NCI-H1105 (cell line): ENCODE measurements at places on chromosomes 3 and 15.

DNA sequence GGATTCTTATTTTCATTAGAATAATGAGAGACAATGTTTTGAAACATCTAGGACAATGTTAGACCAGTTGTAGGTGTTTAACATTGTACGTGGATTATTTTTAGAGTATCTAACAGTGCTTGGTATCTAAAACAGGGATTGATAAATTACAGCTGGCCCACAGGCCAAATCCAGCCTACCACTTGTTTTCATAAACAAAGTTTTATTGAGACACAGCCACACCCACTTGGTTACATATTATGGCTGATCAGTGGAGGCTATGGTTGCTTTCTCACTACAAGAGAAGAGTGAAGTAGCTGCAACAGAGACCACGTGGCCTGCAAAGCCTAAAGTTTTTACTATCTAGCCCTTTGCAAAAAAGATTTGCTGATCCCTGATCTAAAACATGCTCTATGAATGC, 223.1 kb upstream of the CTNNB1 start:
- DNase-seq, result no peak

GRCh38 chr3:31132132-31132769, 237.8 kb upstream of the GADL1 start:
- no peak for DNase-seq

DNA sequence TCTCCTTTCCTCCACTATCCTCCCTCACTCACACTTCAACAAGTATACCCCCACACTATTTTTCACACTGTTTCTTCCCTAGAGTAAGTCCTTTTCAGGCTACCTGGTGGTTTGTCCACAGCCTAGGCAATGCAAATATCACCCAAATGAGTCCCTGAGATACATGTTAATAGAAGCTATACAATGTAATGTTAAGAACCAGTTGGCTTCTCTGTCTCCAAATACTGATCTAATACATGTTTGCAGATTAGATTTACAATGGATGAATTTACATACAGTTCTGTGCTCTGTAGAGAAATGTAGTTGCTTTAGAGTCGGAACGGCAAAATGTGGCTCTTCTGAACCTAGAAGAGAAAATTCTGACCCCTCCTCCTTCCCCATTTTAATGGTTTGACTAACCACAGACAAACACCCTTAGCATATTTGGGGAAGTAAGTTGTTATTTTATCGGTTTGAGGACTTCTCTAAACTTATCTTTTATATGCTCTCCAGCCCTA, 63.6 kb upstream of the MBNL1 start:
- DNase-seq, result no peak

DNA sequence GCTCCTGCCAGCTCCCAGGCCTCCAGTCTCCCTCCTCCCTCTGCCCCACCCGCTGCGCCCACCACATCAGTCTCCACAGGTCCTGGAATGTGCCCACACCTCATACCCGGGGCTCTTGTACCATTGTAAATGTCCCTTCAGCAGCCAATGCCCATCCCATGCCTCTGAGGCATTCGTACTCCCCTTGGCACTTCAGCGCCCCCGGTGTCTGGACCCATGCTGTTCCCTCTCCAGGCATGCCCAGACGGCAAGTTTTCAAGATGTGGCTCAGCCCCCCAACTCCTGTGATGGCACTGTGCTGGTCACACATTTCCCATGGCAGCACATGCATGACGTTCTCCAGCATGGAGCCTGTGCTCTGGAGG, 13.3 kb downstream of the PLXND1 start:
- DNase-seq, result no peak

- DNase-seq, result no peak
These were observed 135.3 kb downstream of the FNDC3B start for GRCh38 chr3:172174513-172175253.

DNA sequence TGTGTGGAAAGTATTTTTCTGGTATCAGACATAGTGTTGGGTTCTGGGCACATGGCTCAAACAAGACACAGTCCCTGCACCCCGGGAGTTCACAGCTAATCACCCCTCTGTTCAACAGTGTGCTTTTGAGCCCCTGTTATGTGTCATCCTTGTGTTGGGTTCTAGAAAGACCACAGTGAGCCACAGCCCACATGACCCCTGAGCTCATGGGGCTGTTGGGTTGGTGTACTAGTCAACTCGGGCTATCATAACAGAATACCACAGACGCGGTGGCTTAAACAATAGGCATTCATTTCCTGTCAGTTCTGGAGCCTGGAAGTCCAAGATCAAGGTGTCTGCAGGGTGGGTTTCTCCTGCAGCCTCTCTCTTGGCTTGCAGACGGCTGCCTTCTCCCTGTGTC, 100.0 kb downstream of the DNAJB8 start:
- DNase-seq, result no peak

- DNase-seq, result no peak
These were observed 6.3 kb downstream of the THOC7 start for GRCh38 chr3:63857311-63857710.

DNA sequence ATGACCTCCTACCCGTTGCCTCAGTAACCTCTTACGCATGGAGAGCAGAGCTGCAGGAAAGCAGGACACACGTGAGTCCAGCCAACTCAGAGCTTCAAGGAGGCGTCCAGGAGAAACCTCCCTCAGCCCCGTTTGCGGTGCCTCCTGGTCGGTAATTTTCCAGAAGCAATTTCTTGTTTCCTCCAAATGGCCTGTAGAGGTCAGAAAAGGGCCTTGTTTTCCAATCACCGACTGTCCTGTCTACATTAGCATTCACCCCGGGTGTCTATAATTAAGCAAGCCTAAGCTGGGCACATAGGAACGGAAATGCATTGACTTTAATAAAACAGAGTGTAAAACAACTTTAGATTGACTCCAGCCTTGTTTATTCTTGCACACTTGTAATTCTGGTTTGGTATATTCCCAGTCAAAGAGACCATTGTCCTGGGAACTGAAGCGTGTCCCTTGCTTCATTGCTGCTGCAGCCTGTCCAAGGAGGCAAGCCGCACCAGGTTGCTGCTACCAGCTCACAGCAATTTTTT, 836.2 kb downstream of the AGBL1 start:
- DNase-seq, result no peak

DNA sequence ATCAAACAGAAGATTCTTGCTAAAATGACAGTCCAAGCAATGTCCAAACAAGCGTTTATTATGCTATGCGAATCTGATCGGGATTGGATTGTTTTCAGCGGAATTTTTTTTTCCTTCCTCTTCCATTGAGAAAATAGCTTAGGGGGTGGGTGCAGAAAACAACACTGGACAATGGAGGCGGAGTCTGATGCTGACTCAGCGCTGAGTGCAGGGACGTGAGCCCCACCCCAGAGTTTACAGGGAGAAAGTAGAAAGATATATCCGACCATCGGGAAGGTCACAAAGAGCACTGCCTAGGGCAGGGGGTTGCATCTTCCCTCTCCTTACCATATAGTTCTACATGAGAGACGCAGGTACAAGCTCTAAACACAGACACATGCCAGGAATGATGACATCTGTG, 117.0 kb downstream of the FOXP1 start:
- no peak for DNase-seq

DNA sequence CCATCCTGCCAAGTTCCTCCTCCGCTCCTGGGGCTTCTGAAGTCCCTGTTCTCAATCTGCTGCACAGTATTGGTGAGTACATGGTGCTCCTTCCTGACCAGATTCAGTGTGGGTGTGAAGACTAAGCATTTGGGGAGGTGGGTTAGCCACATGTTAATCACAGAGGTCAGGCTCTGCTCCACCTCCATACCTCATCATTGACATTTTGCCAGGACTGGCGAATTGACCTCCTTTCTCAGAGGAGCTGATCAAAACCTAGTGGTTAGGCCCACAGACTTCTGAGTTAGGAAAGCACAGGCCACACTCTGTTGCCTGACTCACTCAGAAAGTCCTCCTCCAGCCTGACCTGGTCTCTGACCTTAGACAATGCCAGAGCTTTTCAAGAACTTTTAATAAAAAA, 8.4 kb upstream of the RPS17 start:
- no peak for DNase-seq

DNA sequence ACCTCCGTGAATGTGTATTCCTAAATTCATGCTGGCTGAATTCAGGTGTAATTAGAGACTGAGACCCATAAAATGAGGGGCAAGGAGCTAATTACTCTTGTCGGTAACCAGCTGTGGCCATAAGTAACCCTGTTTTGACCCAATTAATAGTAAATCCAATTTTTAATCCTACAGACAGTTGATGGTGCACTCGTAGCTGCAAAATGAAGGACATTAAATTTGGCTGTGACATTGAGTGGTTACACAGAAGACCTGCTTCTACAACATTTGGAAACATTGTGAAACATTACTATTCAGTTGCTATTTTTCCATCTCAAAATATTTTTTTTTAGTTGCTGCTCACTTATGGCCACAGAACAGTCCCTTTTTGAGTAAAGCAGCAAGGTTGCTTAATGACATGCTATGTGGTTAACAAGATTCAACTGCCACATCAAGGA, 33.0 kb downstream of the MBNL1 start:
- no peak for DNase-seq

- DNase-seq, result no peak
These were observed 9.9 kb downstream of the ALDH1A3 start for GRCh38 chr15:100889385-100890050.

DNA sequence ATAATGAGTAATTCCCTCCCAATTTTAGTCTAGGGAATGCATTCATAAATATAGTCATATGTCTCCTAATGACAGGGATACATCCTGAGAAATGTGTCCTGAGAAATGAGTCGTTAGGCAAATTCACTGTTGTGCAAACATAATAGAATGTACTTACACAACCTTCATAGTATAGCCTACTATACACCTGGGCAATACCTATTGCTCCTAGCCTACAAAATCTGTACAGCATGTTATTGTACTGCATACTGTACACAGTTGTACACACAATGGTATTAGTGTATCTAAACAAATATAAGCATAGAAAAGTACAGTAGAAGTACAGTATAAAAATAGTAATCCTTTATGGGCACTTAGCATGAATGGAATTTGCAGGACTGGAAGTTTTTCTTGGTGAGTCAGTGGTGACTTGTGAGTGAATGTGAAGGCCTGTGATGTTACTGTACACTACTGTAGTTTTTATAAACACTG, 6.6 kb downstream of the DTWD1 start:
- no peak for DNase-seq

- DNase-seq, result no peak
These were observed 168.0 kb downstream of the SHOX2 start for GRCh38 chr3:157938154-157938779.
